NCI-H82 (cell line): ENCODE measurements at places on chromosomes 7 and 10.

- no peak for DNase-seq
Measured at GRCh38 chr7:130662426-130662825, 6.1 kb downstream of the COPG2 start.

DNA sequence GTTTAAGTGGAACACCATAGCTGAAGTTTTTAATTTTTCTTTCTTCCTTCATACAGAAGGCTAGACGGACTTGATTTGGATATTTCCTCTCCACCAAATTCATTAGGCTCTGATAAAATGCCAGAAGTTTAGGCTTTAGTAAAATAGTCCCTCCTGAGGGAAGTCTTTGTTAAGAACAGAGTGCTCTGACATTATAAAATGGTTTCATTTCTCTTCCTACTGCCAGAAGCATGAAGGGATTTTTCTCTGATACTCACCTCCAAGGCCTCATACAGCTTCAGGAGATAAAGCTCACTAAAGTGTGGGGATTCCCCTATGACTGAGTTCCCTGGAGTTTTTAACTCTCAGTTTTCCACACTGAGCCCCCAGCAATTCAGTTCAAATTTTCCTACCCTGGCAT, 1489.6 kb downstream of the REEP3 start:
- no peak for DNase-seq

DNA sequence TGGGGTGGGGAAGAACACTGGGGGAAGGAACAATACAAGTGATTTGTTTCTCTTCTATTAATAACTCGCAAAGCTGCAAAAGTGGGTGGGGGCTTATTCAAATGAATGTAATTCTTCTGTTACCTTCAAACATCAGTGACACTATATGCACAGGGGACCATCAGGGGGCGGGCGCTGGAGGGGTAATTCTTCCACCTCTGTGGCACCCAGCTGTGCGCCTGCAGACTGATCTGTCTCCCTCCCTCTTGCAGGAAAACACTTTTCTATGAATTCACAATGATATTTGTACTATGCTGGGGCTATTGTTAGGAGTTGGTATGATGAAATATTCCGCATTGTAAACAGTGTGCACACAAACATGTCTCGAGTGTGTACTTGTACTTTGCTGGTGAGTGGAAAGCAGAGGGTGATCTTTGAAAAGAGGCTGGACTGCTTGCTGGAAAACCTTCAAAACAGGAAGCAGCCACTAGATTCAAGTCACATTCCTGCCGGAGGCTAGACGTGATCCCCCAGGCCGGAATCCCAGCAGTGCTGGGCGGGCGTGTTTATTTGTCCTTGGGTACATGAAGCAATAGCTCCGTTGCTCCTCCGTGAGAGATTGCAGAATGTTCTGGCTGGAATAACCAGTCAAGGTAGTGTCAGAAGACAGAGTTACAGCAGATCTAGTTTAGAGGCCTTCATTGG, 15.8 kb upstream of the BNIP3 start:
- no peak for DNase-seq

- peak; percentile 25 for DNase-seq
Measured at GRCh38 chr7:32879460-32879859, 12.1 kb downstream of the KBTBD2 start.

GRCh38 chr7:142896741-142897379, 11.3 kb upstream of the TRPV6 start:
- no peak for DNase-seq

DNA sequence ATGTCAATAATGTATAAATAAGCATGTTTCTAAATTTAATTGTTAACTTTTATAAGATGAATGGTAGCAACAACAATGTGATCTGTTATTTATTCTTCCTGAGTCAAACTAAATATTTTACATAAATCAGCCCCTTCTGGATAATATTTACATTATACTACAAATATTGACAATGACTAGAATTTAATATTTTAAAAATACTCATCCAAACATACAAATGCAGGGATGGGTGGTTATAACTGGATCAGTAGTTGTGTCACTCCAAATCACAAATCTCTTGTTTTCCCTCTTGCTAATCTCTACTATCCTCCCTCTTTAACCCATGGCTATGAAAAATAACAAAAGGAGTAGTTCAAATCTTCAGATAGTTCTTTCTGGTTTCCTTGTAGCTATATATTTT, 407.0 kb downstream of the HTR7 start:
- DNase-seq, result no peak

GRCh38 chr10:62136931-62137330, 131.7 kb downstream of the RTKN2 start:
- no peak for DNase-seq

GRCh38 chr7:45721686-45722598, 147.8 kb downstream of the ADCY1 start:
- peak; percentile 42 for DNase-seq

- no peak for DNase-seq
Measured at GRCh38 chr10:30788307-30788706, 158.8 kb upstream of the LYZL2 start.
